ENCODE measurements at places on chromosomes 5 and 9.

- no peak for DNase-seq
These were observed 86.2 kb downstream of the GCNT1 start for GRCh38 chr9:76545191-76545590.

GRCh38 chr9:123776708-123777537 is 153.0 kb downstream of the DENND1A start:
- DNase-seq, result no peak

- DNase-seq, result no peak
These were observed 118.6 kb downstream of the KDM4C start for GRCh38 chr9:6876195-6876894.

- DNase-seq, result no peak
These were observed 569 bp downstream of the CAMK4 start for GRCh38 chr5:111224561-111225345.

- no peak for DNase-seq
These were observed 4.2 kb downstream of the NR5A1 start for GRCh38 chr9:124502711-124503702.

- peak; percentile 69 for DNase-seq
These were observed 24.2 kb upstream of the GLRX start for GRCh38 chr5:95846554-95847260.

DNA sequence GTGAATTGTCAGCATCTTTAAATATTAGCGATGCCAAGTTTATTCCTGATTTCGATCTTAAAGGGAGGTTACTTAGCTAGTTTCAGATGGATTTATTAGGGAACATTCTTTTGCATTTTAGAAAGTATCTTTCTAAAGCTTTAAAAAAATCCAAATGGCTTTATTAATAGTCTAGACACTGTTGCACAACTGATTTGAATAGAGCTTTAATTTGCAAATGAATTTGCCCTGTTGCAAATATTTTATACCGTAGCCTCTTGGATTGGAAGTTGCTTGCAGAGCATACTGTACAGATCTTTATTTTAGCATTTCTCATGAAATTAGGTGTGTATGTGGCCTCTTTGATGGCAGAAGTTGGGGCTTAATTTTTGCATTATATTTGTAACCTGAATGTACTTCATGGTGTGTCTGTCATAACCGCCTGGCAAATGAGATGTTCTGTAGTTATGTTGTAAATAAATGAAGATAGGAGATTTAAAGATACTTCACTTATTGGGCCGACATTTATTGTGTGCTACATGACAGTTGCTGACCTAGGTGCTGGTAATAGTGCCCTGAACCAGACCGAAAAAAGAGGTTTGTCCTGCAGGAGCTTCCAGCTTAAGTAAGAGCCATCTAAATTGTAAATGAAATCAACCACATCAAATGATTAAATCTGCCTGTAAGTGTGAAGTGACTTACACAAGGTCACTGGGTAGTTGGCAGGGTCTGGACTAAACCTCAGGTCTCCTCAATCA is 1.8 kb downstream of the TCERG1 start:
- DNase-seq, result no peak

DNA sequence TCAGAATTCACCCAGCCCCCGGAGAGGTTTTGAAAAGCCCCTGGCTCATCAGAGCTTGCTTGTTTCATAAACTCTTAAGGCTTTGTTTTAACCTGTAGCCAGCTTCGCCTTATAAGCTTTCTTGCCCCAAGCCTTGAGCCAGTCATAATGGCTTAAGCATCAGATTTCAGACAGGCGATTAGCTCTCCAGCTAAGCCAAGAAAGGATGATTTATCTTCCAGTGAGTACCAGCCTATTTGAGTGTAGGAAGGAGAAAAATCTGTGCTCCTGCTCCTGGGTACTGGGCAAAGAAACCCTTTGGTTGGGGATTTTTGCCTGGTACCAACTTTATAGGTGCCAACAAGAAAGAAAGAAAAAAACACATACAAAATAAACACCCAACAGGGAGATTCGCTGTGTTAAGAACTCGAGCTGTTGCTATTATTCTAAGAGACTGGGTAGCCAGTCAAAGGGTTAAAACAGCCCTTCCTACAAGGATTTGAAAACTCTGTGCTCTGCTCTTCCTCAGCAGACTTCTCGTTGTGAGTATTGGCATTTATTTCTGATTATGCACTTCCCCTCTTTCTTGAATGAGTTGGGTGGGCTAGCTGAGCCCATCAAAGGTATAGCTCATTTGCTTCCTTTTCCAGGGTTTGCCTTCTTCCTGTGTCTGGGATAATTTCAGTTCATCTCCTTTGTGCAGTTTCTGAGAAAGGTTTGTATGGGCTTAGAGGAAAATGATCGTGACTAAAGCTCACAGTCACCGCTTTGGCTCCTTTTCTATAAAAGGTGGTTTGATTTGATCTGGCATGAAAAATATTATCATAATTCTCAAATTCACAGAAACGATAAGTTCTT is 157.2 kb upstream of the DMRT1 start:
- no peak for DNase-seq

DNA sequence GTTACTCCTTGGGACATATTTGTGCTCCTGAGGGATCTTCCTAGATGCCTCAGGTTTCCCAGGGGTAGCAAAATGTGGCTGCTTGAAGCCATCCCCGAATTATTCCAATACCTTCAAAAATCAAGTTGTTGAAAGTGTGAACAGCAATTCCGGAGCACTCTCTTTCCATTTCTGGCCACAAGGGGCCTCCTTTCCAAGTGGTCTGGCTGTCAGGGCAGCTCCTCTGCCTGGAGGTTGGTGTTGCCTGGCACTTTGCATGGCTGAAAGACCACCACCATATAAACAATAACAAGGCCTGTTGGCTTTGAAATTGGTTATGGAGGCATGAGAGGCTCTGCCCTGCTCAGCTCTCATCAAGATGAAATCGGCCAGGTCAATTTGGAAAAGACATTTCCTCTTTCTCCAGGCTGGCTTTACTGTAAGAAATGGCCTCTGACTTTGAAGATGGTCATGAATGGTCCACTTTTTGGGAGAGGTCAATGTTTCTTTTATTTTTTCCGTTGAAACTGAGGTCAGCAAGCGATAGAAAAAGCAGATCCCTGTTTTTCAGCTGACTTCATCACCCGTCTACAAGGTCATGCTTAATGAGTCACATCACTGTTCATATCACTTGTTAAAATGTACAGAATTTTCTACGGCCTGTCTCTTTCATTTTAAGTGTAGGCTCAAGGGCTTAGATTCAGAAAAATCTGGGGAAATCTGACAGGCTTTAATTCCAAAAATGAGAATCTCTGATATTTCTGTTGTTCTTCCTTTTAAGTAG is 481.1 kb upstream of the ZNF608 start:
- no peak for DNase-seq

GRCh38 chr5:156378159-156378558 is 51.2 kb downstream of the SGCD start:
- DNase-seq, result no peak

- DNase-seq, result no peak
These were observed 546.3 kb downstream of the CTNND2 start for GRCh38 chr5:11357928-11358327.

- no peak for DNase-seq
These were observed 283.9 kb upstream of the ANKRD55 start for GRCh38 chr5:56517011-56517416.

GRCh38 chr9:4356306-4356705 is 56.4 kb upstream of the GLIS3 start:
- DNase-seq, result no peak

DNA sequence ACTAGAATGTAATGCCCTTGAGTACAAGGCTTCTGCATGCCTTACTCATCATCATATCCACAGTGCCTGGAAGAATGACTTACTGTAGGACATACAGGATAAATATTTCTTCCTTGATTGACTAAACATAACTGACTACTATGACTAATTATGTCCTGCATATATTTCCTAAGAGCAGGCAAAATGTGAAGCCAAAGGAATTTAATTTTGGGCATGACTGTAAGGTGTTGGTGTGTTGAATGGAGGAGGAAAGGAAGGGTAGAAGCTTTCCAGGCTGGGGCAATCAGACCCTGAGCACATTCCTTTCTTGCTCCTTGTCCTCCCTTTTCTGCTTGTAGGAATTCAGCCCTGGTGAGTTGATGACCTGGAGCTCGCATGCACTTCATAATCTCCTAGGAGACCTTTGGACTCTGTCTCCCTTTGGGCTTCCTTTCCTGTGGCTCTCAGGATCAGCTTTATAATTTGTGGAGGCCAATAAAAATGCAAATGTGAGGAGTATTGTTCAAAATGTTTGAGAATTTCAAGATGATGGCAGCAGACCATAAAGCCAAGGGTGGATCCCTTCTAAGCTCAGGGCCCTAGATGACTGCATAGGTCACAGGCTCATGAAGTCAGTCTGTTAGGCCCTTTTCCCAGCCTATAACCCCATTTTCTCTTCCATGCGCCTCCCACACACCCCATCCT is 174.0 kb downstream of the HMHB1 start:
- no peak for DNase-seq

DNA sequence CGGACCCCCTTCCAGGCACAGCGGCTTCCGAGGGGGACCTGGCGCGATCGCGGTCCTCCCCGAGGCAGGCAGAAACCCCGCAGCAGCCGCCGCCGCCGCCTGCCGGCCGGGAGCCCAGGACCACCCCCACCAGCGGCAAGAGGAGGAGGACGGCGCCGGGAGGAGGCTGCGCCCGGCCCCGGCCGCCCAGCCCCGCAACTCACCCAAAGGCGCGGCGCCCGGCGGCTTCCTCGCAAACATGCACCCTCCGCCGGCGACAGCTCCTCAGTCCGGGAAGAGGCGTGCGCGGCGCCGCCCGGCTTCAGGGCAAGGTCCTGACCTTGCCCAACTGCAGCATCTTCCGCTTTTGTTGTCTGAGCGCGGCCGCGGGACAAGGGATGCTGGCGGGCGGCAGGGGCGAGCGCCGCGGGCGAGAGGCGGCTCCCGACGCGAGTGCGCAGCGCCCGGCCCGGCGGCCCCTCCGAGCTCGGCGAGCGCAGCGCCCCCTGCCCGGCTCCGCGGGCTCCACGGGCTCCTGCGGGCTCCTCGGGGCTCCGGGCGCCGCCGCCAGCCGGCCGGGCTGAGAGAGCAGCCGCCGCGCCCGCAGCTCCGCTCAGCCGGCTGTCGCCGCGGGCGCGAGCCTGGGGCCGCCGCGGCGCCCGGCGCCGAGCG is 507 bp downstream of the CTNND2 start:
- DNase-seq, result peak; percentile 52

GRCh38 chr5:55911784-55912653 is 60.9 kb downstream of the IL31RA start:
- no peak for DNase-seq

DNA sequence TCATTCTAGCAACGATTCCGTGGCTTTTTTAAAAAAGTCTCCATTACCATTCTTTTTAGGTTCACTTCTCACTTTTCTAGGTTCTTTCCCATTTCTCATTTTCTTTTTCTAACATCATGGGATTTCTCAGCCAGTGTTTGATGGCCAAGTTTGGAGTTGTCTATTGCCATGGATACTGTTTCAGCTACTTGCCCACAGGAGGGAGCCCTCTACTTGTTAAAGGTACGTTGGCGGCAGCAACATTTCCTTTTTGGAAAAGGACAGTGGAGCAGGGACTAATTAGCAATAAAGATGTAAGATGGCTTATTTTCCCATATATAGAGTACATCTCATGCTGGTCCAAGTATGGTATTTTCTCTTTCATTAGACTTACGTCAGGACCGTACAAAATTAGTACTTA is 2257.5 kb upstream of the C9orf72 start:
- DNase-seq, result no peak

DNA sequence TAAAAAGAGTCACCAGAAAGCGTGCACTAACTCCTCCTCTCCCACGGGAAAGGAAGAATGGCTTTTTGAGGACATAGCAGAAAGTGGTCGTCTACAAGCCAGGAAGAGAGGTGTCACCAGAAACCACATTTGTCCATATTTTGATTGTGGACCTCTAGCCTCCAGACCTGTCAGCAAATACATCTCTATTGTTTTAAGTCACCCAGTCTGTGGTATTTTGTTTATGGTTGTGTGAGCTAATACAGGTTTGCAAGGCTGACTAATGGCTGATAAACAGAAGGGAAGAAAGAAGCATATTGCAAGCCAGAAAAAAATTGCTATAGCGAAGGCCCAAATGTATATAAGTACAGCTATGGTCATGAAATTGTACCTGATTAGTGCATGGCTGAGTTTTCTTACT is 21.4 kb downstream of the WDR70 start:
- DNase-seq, result no peak

DNA sequence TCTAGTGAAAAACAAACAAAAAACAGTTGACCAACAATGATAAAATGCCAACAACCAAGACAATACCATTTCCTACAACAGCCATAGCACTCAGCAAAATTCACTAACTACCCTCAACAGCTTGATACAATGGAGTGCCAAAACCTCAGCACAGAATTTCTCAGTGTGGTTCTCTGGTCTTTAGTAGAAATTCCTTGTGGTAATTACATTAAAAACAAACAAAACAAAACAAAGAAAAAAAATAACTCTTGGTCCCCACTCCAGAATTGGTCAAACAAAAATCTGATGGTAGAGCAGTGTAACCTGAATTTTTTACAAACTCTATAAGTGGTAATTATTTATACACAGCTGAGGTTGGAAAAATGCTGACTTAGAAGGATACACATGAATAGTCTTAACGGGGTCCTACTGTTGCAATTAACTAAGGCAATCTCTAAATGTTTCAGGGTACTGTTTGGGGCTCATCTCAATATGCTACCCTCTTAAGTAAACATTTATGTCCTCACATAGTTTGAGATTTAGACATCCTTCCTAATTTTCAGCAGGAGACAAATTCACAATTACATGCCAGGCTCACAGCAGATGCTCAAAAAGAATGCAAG is 13.8 kb downstream of the CSNK1A1 start:
- no peak for DNase-seq

- DNase-seq, result no peak
These were observed 70.0 kb downstream of the F2RL2 start for GRCh38 chr5:76553251-76553650.

GRCh38 chr5:124919747-124920525 is 173.5 kb upstream of the ZNF608 start:
- DNase-seq, result no peak
